Activated CD8-positive, alpha-beta memory T cell treated with anti-CD3 and anti-CD28 coated beads for 4 hours (primary cell): ENCODE measurements at places on chromosomes 5 and 9.

- no peak for DNase-seq
Measured at GRCh38 chr9:93874242-93874641, 80.9 kb downstream of the BARX1 start.

GRCh38 chr9:93698140-93698908 lies 121.9 kb downstream of the PHF2 start:
- no peak for DNase-seq

GRCh38 chr9:89309608-89310474 lies 1.2 kb upstream of the CKS2 start:
- no peak for DNase-seq

GRCh38 chr9:78613006-78613405 lies 316.1 kb downstream of the PSAT1 start:
- DNase-seq: no peak

- DNase-seq: no peak
Measured at GRCh38 chr9:75448281-75448680, 360.0 kb downstream of the OSTF1 start.

GRCh38 chr5:6553972-6554371 lies 78.9 kb downstream of the NSUN2 start:
- DNase-seq: no peak

DNA sequence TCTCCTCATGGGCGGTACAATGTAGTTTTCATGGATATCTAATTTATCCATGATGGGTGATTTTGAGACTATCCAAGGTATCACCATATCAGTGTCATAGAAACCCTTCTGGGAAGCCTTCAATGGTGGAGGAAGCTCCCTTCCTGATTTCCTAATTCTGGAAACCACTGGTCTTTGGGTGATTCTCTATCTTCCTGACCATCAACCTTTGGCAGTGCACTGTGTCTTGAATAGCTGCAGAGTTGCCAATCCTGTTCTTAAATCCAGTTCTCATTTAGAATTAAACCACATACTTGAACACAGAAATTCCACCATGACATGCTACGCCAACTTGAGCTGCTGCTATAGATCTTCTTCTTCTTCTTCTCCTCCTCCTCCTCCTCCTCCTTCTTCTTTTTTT lies 161.7 kb upstream of the KLF9 start:
- DNase-seq: no peak

GRCh38 chr9:79577969-79578723 lies 6.4 kb downstream of the TLE4 start:
- DNase-seq: no peak

DNA sequence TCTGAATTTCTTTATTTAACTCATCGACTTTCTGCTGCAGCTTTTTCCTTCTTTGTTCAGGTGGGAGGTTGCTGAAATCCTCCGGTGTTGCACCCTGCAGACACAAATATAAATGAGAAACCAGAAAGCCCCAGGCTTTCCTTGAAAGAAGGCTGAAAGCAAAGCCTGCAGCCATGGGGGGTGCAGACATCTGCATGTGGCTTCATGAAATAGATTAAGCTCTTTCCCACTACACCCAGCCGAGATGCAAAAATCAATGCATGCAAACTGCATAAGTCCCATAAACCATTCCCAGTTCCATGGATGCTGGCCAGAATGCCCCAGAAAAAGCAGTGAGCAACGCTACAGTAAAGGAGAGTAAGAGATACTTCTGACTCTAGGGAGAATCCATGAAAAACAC lies 73.6 kb downstream of the USP20 start:
- no peak for DNase-seq

- DNase-seq: no peak
Measured at GRCh38 chr5:149282966-149283332, 11.3 kb downstream of the AFAP1L1 start.

GRCh38 chr5:41891066-41891707 lies 13.0 kb upstream of the RIMOC1 start:
- DNase-seq: no peak

DNA sequence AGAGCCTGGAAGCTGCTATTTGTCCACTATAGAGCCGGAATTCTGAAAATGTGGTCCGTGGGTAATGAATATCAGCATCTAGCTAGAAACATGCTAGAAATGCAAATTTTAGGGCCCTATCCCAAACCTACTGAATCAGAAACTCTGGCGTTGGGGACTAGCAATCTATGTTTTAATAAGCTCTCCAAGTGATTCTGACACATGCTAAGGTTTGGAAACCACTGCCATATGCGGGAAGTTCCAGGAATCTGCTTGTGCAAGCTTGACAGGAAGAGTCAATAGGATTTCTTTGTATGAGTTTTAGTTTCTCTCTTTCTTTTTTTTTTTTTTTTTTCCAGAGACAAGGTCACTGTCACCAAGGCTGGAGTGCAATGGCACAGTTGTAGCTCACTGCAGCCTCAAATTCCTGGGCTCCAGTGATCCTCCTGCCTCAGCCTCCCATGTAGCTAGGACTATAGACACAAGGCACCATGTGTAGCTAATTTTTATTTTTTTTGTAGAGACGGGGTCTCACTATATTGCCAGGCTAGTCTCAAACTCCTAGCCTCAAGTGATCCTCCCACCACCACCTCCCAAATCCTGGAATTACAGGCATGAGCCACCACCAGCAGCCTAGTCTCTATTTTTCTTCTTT lies 26.4 kb upstream of the CARNMT1 start:
- DNase-seq: no peak
